Osteocyte (in vitro differentiated cells): ENCODE measurements at places on chromosomes 3 and 15. TPM values are rescaled to one million over a fixed set of nuclear protein-coding genes. Genes with fewer than 3 reads are reported as not detected.

- H3K36me3 ChIP-seq = peaks cover 3% of the 10 kb centered on the region
- H3K4me1 ChIP-seq = peaks cover 36% of the 10 kb centered on the region
- peaks cover 37% of the 10 kb centered on the region for H3K27me3 ChIP-seq
- H3K4me3 ChIP-seq = no peak overlapping the region
These were observed 9.8 kb upstream of the SLC6A1 start for GRCh38 chr3:10982782-10983181.

DNA sequence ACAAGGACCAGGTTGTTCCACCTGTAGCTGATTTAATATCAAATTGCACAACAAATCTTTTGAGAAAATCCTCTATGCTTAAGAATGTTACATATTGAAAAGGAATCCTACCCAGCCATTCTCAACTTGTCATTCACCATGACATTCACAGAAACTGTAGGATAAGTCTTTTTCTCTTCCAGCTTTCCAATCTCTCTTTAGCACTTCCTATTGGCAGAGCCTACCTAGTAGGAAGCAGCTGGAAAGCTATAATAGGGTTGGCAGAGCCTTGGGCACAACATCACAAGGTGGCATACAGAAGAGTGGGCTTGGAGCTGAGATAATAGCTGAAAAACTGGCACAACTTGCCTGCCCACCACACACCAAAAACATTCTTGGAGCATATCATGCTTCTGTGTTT lies 67.3 kb upstream of the NUDT16 start:
- no peaks in the 10 kb centered on the region for H3K4me1 ChIP-seq
- no peaks in the 10 kb centered on the region for H3K36me3 ChIP-seq
- DNase-seq = no peak
- H3K27me3 ChIP-seq = peaks cover 34% of the 10 kb centered on the region

DNA sequence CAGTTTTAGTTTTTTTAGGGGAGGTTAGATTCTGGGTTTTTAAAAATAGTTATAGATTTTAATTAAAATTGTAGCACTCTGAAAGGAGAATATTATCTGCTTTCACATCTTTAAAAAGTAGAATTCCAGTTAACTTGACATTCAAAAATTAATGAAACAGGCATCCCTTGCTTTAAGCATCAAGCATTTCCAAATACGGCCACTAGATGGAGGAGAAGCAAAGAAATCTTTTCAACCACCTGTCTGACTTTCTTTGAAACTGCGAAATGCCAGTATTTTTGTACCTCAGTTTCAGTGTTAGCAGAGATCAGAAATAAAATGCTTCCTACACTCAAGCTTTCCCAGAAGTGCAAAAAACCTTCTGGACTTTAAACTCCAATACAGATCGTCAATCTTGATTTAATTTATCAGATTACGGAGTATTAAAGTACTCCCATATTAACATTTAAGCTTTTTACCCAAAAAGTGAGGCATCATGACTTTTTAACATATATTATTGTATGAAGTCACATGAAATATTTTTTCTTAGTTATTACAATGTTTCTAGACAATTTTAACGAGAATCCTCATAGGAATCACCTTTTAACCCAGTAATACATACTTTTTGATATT lies 153.3 kb downstream of the P3H2 start:
- peaks cover 3% of the 10 kb centered on the region for H3K4me1 ChIP-seq
- H3K27me3 ChIP-seq = no peaks in the 10 kb centered on the region
- peaks cover 70% of the 10 kb centered on the region for H3K36me3 ChIP-seq
- H3K4me3 ChIP-seq = no peak overlapping the region
- no peak for DNase-seq

GRCh38 chr15:54208786-54209185 lies 230.5 kb downstream of the UNC13C start:
- H3K36me3 ChIP-seq = no peaks in the 10 kb centered on the region
- DNase-seq = no peak
- no peaks in the 10 kb centered on the region for H3K27me3 ChIP-seq
- no peak overlapping the region for H3K27ac ChIP-seq

DNA sequence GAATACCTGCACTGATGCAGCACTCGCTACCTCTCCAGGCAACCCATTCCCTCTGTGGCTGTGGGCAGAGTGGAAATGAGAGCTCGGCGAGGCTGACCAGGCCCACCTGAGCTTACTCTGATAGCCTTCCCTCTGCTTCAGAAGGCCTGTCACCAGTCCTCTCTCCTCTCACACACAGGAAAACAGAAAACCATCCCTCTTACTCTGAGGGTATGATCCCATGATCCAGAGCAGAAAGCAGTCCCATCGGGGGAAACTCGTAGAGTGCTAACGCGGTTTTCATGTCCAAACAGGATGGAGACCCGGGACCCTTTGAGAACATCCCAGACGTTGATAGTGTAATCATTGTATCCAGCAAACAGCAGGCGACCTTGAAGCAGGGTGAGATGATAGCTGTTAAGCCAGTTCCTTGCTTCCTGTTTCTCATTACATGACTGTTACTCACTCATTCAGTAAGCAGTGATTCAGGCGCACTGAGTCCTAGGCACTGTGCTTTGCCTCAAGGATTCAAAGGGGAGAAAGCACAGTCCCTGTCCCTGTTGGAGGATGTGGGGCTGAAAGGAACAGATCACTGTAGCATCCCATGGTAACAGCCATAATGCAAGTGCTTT lies 11.8 kb upstream of the BCL2L10 start:
- H3K27ac ChIP-seq = no peak overlapping the region
- H3K4me1 ChIP-seq = peaks cover 3% of the 10 kb centered on the region
- H3K36me3 ChIP-seq = peaks cover 19% of the 10 kb centered on the region
- DNase-seq = no peak
- no peak overlapping the region for H3K4me3 ChIP-seq

DNA sequence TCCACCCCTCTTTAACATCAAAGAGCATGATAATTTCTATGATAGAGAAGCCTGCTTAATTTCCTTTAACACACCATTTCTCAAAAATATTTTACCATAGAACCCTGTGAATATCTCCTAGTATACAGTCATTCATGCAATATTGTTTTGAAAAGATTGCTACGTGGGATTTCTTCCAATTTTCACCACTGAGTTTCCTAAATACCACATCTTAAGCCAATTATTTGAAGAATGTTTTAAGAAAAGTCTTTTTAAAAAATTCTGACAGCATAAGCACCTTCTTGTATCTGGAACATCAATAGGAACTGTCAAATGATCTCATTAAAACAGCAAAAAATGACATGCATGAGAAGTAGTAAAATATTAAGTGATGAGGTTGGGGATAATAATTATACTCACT lies 1126.7 kb downstream of the TUSC7 start:
- peaks cover 4% of the 10 kb centered on the region for H3K4me1 ChIP-seq
- no peak overlapping the region for H3K27ac ChIP-seq
- DNase-seq = no peak
- peaks cover 12% of the 10 kb centered on the region for H3K27me3 ChIP-seq
- no peaks in the 10 kb centered on the region for H3K36me3 ChIP-seq

GRCh38 chr3:148082506-148083280 lies 615.0 kb upstream of the AGTR1 start:
- no peaks in the 10 kb centered on the region for H3K27me3 ChIP-seq
- no peak overlapping the region for H3K4me3 ChIP-seq
- H3K36me3 ChIP-seq = no peaks in the 10 kb centered on the region
- H3K4me1 ChIP-seq = peaks cover 20% of the 10 kb centered on the region
- DNase-seq = no peak
- H3K27ac ChIP-seq = no peak overlapping the region

GRCh38 chr3:14121859-14122258 lies 2.8 kb downstream of the CHCHD4 start:
- no peak overlapping the region for H3K27ac ChIP-seq
- H3K4me1 ChIP-seq = peaks cover 28% of the 10 kb centered on the region
- H3K27me3 ChIP-seq = no peaks in the 10 kb centered on the region
- peak; percentile 49 for DNase-seq
- peaks cover 8% of the 10 kb centered on the region for H3K36me3 ChIP-seq

- peak overlapping the region; percentile 32 for H3K27ac ChIP-seq
- peaks cover 30% of the 10 kb centered on the region for H3K36me3 ChIP-seq
- peaks cover 66% of the 10 kb centered on the region for H3K4me1 ChIP-seq
- DNase-seq = no peak
- H3K4me3 ChIP-seq = no peak overlapping the region
These were observed 131.7 kb downstream of the ATP10A start for GRCh38 chr15:25731411-25731810.

DNA sequence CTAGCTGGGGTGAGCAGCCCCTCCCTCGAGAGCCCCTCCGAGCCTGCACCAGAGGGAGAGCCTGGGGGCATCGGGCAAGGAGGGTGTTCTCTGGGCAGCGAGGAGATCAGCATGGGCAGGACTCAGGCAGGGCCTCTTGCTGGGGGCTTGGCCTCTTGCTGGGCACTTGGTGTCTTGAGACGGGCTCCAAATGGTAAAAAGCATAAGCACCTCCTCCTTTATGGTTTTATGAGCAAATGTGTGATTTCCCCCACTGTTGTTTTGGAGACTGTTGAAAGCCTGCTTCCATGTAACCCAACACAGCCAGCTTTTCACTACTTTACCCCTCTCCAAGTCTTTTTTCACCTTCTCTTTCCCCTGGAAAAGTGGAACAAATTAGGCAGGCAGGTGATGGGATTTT lies 239.3 kb downstream of the TLE3 start:
- no peak overlapping the region for H3K27ac ChIP-seq
- H3K4me1 ChIP-seq = peaks cover 50% of the 10 kb centered on the region
- DNase-seq = no peak
- no peaks in the 10 kb centered on the region for H3K27me3 ChIP-seq

GRCh38 chr3:141218162-141218835 lies 13.3 kb upstream of the PXYLP1 start:
- H3K27ac ChIP-seq = no peak overlapping the region
- no peak for DNase-seq
- H3K4me1 ChIP-seq = no peaks in the 10 kb centered on the region
- no peak overlapping the region for H3K4me3 ChIP-seq
- H3K27me3 ChIP-seq = no peaks in the 10 kb centered on the region

DNA sequence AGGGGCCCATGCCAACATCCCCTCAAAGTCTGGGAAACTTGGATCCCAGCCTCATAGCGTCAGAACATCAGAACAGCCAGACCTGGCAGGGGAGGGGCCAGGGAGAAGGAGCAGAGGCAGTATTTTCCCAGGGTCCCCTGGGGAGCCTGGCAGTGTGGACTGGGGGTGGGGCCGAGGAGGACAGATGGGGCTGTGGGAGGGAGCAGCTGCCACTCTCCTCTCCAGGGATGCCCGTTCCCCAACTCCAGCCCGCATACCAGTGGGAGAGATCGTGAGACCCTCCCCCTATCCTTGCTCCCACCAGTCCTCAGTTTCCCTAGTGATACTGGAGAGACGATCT lies 6.5 kb upstream of the DNAJB8 start:
- H3K36me3 ChIP-seq = peaks cover 2% of the 10 kb centered on the region
- peaks cover 29% of the 10 kb centered on the region for H3K27me3 ChIP-seq
- no peak for DNase-seq
- no peaks in the 10 kb centered on the region for H3K4me1 ChIP-seq
- no peak overlapping the region for H3K27ac ChIP-seq
- no peak overlapping the region for H3K4me3 ChIP-seq

DNA sequence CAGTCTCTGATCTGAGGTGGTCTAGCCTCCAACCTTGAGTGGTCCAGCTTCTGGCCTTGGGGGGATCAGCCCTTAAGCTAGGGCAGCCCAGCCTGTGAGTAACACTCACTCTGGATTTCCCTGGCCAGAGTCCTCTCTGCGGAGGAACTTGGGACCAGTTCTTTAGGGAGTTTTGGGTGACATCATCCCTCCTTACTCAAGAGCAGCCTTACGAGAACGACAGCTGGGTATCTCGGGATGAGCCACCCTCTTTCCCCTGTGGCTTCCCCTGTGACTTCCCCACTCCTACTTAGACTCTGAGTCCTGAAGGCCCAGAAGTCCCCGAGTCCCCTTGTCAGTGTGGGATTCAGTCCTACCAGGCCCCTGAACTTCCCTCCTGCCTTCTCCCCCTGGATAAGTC lies 10.2 kb upstream of the PLXND1 start:
- H3K27me3 ChIP-seq = no peaks in the 10 kb centered on the region
- peak overlapping the region; percentile 61 for H3K27ac ChIP-seq
- no peaks in the 10 kb centered on the region for H3K36me3 ChIP-seq
- peaks cover 60% of the 10 kb centered on the region for H3K4me1 ChIP-seq

The GOLGA8Q gene
- 1.3 and 1.6 TPM in 2 replicates for total RNA-seq

The ZCWPW2 gene
- 1.2 and 1.9 TPM in 2 replicates for total RNA-seq

The ROBO2 gene
- total RNA-seq = 18.4 and 19.0 TPM in 2 replicates

The SPCS1 gene
- total RNA-seq = 120 and 124 TPM in 2 replicates
